ENCODE measurements at places on chromosomes 2 and 18.

- no peak for DNase-seq
Measured at GRCh38 chr18:9707381-9708056, 582 bp upstream of the RAB31 start.

DNA sequence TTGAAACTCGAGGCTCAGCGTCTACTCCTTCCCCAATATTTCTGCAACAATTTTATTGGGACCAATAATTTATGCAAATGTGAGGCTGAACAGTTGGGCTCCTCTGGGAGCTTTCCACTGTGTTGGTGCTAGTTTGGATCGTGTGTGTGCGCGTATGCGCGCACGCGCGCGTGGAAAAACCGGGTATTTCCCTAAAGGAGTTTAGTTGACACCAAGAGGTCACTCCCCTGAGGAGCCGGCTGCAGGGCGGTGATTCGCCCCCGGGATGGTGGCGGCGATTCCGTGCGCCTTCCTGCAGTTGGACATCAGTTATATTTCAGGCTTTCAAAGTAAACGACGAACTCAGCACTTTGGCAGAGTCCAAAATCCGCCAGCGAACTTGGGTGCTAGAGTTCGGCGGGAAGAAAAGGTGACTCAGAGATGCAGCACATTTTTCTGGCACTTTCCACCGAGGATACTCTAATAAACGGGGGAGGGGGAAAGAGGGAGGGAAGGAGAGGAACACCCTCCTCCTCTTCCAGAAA, 186.5 kb upstream of the FANCL start:
- no peak for DNase-seq

- no peak for DNase-seq
Measured at GRCh38 chr18:7980656-7981055, 413.5 kb downstream of the PTPRM start.

- no peak for DNase-seq
Measured at GRCh38 chr2:224555823-224556366, 29.3 kb downstream of the CUL3 start.

DNA sequence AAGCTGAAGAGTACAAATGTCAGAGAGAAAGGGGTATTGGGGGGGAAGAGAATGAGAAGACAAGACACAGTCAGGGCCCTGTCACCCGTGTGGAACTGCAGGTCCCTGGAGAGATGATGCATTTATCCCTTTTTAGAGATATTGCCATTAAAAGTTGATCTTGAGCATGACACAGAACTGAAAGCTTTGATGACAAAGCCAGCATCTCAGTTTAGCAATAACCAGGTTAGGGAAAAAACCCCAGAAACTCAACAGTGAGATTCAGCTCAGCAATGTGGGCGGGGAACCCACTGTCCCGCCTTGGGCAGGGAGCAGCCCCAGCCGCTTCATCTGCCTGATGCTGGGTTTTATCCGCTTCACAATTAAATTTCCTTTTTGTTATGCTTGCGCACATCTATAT, 181.1 kb downstream of the NEDD4L start:
- peak; percentile 23 for DNase-seq

DNA sequence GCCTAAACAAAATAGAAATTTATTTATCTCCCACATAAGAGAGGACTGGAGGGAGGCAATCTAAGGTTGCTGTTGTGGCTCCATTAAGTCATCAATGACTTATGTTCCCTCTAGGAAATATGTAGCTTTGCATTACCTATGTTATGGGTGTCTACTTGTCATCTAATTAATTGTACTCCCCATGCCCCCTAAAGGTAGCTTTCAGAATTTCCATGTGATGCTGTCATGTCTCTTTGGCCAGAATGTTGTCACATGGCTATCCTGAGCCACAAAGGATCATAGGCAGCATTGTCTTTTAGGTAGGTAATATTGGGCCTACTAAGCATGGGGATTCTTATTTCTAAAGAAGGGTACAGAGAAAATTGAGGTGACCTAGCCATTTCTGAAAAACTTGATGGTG, 935.6 kb upstream of the FANCL start:
- DNase-seq: no peak

DNA sequence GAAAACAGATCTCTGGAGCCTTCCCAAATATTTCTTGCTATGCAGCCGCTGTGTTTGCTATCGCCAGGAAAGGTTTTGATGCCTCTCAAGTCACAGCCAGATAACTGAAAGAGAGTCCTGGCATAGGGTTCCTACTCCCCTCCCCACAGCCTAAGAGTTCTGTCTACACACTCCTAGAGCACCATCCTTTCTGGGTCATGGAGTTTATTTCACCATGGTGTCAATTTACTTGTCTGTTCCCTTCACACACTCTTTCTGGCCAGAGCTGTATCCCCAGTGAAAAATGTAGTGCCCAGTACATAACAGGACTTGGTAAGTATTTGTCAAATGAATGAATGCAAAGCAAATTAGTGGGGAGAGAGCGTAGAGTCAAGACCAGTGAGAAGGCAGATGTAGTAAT, 185.3 kb downstream of the HAUS1 start:
- no peak for DNase-seq

DNA sequence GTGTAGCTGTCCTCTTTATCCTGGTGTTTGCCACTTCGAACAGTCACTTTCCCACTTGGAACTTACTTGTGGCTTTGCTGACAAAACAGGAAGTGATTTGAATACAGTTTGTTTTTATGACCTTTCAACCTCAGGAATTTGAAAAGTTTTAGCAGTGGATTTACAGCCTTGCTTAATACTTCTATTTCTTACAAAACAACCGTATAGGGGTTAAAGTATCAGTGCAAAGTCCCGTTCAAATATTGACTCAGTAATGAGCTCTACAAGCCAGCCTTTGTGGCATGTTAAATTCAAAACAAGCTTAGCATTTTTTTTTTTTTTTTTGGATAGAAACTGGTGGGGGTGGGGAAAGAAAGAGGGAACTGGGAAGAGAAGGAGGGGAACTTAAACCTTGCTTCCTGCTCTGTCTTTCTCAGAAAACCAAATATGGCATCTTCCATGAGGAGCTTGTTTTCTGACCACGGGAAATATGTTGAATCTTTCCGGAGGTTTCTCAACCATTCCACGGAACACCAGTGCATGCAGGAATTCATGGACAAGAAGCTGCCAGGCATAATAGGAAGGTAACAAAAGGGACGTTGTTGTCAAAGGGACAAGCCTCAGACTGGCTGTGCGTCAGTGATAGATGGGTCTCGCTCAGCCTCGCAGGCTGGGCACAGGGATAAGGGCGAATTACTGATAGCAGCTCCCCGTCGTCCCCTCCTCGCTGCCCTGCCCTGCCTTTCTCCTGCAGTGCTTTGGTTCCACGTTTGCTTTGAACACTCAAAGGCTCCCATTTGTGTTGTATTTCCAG, at the start of gene HNMT:
TSS of gene HNMT (plus strand) at position 408 of the 793 bp plus-strand sequence. CDS start at position 427, 19 bp downstream.
- DNase-seq: no peak

DNA sequence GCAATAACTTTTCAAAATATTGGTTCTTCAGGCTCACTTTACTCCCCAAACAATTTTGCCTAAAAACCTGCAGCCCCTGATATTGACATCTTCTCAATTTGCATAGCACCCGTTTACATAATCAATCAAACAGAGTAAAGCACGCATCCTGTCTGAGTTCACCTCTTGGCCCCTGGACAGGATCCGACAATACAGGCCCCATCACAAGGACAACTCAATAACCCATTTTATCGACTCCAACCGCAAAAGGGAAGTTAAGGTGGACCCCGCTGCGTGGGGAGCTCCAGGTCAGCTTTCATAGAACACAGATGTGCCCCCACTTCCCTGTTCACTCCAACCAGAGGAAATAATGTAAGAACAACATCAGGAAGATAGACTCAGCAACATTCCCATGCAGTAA, 44.7 kb downstream of the TTC32 start:
- DNase-seq: no peak

GRCh38 chr2:191158193-191158592, 7.4 kb upstream of the STAT4 start:
- DNase-seq: no peak

DNA sequence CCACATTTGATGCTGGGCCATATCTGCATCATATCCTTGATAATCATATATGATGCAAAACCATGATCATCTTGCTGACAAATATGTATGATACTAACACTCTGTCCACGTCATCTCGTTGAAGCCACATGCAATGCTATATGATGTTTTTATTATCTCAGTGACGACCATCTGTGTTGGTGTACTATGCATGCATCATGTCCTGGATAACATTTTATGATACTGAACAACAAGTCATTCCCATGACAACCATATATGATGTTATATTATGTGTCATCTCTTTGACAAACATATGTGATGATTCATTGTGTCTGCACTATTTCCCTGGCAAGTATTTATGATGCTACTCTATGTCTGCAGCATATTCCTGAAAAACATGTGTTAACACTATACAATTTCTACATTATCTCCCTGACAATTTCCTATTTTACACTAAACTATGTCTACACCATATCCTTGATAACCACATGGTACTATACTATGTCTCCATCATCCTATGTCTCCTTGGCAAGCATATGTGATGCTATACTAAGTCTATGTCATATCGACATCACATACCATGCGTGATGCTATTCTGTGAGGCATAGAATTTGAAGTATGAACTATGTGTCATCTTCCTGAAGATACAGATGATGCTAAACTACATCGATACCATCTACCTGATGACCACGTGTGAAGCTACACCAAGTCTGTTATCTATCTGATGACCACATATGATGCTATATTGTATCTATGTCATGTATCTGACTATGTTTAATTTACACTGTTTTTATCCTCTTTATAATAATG, 37.0 kb downstream of the DAW1 start:
- DNase-seq: no peak

DNA sequence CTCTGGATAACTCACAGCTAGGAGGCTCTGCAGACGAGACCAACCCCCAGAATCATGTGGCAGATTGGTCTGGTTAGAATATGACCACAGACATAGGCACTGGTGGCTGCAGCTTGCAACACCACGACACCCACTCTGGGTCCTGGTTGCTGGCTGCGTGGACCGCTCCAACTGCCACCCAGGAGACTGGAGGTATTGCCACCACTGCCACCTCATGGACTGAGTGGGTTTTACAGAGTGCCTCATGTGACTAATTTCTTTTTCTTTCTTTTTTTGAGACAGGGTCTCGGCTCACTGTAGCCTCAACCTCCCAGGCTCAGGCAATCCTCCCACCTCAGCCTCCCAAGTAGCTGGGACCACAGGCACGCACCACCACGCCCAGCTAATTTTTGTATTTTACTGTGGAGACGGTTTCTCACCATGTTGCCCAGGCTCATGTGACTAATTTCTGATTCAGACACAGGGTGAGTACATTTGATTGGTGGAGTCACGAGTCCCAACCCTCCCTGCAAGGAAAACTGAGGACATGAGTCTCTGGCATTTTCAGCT, 29.9 kb upstream of the NT5DC4 start:
- DNase-seq: peak; percentile 42

DNA sequence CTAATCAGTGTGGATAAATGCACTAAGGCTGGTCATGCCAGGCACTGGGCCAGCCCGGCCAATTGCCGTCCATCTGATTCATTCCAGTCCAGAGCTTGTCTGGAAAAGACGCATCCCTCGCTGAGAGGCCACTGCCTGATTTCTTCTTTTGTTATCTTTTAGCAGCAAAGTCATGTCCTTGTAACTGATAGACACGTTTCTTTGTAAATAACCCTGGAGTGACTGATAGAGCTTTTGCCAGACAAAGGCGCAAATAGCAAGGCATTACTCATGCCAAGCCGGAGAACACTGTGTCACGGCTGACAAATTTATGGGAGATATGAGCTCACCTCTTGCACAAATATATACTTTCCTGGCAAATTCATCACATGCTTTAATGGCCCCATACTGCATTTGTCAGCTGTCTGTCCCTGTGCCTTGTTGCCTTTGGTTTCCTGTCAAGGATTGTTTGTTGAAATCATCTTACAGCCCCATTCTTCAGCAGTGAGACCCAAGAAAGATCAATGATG, 164.4 kb downstream of the ETAA1 start:
- DNase-seq: no peak

GRCh38 chr18:58336605-58337004, 292.3 kb downstream of the ALPK2 start:
- DNase-seq: no peak

- DNase-seq: no peak
Measured at GRCh38 chr2:98153481-98153880, 66.5 kb downstream of the VWA3B start.

GRCh38 chr18:70450426-70451253, 161.8 kb downstream of the SOCS6 start:
- DNase-seq: no peak

DNA sequence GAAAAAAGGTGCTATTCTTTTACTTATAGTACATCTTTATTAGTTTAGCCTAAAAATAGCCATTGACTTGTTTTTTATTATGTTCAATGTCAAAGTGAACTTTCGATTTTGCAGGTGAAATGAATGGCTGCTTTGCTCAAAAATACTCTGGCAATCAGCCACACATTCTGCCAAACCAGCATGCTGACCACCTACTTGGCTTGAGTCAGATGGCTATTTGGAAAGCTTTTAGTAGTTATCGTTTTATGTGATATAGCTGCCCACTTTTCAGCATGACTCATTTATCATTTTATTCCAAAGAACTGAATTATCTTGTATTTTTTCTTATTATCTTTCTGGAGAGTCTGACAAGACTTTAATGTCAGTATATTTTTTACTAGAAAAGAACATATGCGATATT, 1615.8 kb upstream of the TMEFF2 start:
- no peak for DNase-seq

DNA sequence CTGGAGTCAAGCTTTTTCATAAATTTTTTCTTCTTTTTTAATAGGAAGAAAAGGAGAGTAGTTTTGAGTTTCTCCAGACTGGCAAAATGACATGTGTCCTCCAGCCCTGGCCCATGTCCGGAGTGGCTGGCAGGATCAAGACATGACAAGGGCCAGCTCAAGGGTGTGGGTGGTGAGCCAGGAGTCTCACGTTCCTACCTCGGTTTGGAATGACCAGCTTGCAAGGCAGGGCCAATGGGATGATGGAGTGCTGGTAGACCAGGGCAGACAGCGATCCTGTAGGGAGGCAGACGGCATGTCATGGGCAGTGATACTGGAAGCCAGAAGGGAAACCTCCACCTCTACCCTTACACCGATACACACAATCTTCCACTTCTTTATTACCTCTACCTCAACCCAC, 190.6 kb downstream of the TNS1 start:
- DNase-seq: no peak

GRCh38 chr2:239675826-239676715, 275.3 kb upstream of the HDAC4 start:
- no peak for DNase-seq

GRCh38 chr2:127572841-127573240, 37.4 kb downstream of the MYO7B start:
- DNase-seq: no peak

DNA sequence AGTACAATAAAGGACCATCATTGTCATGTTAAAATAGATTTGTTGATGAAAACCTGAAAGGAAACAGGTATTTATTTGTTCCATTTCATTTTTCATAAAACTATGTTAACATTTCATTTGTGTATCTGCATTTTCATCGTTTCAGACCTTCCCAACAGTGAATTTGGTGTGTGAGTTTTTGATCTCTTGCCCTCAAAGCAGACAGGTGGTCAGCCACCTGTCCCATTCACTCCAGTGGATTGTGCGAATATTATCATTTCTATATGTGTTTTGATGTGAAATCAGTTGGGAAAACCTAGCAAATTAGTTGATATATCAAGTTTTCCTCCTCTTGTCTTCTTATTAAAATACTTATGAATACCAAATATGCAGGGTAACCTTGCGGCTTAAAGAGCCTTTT, 25.4 kb upstream of the ATP5MC3 start:
- DNase-seq: no peak
